ENCODE measurements at places on chromosomes 5 and 9.

GRCh38 chr5:120684213-120684612 is 220.1 kb downstream of the PRR16 start:
- no peak for DNase-seq

DNA sequence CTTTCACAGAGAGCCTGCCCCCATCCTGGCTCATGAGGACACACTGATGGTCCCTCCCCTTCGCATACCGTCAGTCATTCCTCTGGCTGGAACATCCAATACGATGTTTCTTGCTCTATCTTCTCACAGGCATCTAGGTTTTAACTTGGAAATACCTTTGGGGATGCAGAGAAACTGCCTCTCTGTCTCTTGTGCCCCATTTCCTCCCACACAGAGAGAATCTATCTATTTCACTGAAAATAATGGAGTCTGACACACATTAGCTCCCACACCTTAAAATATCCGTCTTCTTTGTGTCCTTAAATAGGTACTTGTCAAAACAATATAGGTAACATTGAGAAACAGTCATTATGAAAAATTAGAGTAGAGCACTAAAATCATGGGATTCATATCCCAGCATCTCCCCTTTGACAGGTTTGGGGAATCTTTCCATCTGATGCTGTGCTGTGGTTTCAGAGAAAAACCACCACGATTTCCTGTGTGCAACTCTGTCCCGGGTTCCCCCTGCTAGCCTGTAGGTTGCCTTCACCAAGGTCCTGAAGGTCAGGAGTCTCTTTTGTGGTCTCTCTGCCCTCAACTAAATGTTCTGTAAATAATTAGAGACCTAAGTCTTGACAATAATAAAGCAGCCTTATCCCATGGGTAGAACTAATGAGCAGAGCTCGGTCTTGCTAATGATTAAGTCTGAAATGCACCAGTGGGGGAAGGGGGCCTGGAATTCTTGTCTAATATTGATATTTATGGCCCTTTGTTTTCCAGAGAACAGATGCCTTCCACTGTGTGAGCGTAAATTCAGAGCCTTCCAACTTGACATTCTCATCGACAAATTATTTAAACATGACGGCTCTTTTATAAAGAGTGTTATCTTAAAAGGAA is 371.0 kb downstream of the ICE1 start:
- DNase-seq = no peak

DNA sequence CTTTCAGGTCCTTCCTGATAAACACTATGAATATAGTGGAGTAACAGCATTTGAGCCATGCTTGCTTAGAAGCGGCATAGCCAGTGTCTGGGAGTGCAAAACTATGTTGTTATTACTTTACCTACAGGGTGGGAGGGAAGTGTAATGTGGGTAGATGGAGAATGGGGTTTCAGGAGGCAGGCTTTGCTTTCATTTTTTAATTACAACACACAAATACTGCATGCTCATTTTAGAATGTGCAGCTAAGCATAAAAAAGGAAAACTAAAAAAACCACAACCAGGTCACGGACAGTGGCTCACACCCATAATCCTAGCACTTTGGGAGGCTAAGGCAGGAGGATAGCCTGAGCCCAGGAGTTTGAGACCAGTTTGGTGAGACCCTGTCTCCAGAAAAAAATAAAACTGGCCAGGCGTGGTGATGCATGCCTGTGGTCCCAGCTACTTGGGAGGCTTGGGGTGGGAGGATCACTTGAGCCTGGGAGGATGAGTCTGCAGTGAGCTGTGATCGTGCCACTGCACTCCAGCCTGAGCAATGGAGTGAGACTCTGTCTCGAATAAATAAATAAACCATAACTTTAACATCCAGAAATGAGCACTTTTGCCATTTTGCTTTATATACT is 20.2 kb downstream of the HAVCR1 start:
- DNase-seq = no peak

DNA sequence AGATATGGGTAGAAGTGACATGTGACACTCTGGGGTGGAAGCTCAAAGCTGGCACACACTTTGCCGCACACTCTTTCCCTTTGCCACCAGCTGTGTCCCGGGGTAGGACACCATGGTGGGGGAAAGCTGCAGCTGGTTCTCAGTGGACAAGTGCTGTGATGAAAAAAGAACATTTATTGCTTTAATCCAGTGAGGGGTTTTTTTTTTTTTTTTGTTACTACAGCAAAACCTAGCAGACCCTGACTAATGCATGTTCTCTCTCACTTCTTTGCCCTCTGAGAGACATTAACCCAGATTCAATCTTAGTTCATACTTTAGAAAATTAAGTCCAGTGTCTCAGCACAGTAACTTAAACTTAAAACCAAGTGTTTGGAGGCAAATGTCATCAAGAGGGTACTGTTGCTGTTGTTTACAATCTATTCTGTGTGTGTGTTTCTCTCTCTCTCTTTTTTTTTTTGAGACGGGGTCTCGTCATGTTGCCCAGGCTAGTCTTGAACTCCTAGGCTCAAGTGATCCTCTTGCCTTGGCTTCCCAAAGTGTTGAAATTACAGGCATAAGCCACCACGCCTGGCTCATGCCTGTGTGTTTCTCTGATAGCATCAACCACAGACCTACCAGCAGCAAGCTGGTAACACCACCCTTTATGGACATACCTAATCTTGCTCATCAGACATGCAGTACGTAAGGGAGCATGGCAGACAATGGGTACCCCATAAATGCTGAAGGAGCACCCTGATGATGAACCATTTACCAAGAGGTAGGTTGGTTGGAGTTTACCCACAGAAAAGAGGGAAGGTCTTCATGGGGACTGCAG is 84.7 kb upstream of the TBC1D2 start:
- no peak for DNase-seq

DNA sequence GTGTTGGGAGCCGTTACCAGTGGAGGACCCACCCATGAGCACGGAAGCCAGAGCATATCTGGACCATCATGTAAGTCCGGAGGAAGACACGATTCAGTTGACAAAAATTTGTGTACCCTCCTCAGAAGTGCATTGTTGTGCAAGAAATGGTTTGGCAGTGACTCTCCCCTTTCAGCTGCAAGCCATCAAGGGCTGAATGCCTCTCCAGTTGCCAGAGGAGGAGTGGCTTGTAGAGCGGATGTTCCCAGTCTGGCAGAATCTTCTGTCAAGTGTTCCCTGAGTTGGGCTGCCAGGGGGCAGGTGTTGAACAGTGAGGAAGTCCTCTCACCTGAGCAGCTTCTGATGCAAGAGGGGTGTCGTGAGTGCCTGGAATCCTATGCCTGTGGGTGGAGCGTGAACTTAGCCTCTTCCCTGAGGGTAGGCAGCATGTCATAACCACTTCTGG is 27.6 kb upstream of the CDKN2AIPNL start:
- peak; percentile 49 for DNase-seq

GRCh38 chr5:73693573-73694061 is 67.6 kb downstream of the ARHGEF28 start:
- no peak for DNase-seq

DNA sequence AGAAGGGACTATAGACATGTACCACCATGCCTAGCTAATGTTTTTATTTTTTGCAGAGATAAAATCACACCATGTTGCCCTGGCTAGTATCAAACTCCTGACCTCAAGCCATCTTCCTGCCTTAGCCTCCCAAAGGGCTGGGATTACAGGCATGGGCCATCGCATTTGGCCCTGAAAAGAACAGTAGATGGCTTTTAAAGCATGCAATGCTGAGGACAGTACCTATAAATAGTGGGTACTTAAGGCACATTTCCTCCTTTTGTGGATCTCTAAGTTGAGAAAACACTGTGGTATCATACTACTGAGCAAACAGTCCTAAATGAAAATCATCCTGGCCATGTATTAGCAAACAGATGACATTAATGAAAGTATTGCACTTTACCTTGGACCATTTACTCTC is 119.4 kb downstream of the TTC39B start:
- DNase-seq = no peak

GRCh38 chr5:50745221-50745910 is 78.9 kb downstream of the PARP8 start:
- DNase-seq = no peak

Data from urinary bladder (tissue), 4 donors.